ENCODE measurements at places on chromosomes 12 and 14. TPM values are rescaled to one million over a fixed set of nuclear protein-coding genes. Genes with fewer than 3 reads are reported as not detected.

TAC3 gene
- not detected for total RNA-seq

ADAMTS20 gene
- not detected for total RNA-seq

VWF gene
- not detected for total RNA-seq

CD163L1 gene
- 0.24 TPM for total RNA-seq

MGP gene
- total RNA-seq = not detected

TAS2R9 gene
- not detected for total RNA-seq

NXPH4 gene
- 0.47 TPM for total RNA-seq

DNA sequence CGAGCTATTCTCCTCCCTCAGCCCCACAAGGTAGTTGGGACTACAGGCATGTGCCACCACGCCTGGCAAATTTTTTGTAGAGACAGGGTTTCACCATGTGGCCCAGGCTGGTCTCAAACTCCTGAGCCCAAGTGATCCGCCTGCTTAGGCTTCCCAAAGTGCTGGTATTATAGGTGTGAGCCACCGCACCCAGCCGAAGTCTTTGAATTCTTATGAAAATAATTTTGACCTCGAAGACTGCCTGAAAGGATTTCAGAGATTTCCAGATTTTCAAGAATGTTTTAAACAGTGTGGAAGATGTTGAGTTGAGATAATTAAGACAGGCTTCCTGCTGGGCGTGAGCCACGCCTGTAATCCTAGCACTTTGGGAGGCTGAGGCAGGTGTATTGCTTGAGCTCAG, 5.0 kb downstream of the PSMA3 start:
- no peak for DNase-seq

- no peak for DNase-seq
Observed at GRCh38 chr14:22887260-22887989, 4.4 kb downstream of the REM2 start.

DNA sequence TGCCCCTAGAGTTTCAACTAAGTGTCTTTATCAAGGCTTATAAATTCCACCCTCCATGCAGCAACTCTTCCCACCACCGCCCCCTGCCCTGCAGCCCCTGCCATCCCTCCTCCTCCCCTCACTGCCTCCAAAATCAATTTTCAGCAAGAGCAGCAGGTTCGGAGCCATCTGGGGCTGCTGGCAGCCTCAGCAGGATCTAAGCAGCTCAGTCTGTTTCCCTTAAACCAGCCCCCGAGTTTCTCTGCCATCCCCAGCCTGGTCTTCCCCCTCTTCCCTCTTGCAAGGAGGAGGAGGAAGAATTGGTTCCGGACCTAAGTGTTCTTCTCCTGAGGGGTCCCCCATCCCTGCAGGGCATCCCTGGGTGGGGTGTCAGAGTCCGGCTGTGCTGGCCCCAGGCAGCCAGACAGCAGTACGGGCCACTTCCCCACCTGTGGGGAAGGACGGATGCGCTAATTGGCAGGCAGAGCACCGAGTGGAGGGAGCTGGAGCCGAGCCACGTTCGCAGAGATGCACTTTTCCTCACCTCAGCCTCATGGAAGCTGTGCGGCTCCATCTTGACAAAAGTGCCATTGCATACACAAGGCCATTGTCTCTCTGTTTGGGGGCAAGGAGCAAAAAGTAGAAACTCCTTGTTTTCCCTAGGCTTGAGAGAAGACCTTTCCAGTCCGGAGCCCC, 189.3 kb downstream of the KCNA5 start:
- no peak for DNase-seq

- no peak for DNase-seq
Observed at GRCh38 chr14:105978618-105979295, 452.4 kb downstream of the TMEM121 start.

- no peak for DNase-seq
Observed at GRCh38 chr12:12216349-12217017, 50.4 kb downstream of the LRP6 start.

- DNase-seq = no peak
Observed at GRCh38 chr14:65949711-65950516, 536.3 kb upstream of the CCDC196 start.

DNA sequence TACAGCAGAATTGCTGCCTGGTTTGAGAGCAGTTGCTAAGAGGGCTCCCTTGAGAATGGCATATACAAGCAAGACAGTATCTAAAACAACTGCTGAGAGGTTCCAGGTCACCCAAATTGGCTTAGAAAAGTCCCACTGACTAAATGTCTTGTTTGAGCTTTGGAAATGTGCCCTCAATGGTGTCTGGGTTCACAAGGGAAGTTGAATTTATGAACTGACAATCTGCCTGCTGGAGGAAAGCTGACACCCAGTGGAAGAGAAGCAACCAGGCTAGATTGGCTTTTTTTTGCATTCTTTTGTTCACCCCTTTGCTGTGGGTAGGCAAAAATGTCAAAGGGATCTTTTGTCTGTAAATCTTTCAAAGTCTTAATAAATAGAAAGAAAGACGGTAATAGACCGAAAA, 44.6 kb upstream of the NPFF start:
- DNase-seq = no peak

GRCh38 chr14:106840258-106840657, 1313.9 kb downstream of the TMEM121 start:
- no peak for DNase-seq

DNA sequence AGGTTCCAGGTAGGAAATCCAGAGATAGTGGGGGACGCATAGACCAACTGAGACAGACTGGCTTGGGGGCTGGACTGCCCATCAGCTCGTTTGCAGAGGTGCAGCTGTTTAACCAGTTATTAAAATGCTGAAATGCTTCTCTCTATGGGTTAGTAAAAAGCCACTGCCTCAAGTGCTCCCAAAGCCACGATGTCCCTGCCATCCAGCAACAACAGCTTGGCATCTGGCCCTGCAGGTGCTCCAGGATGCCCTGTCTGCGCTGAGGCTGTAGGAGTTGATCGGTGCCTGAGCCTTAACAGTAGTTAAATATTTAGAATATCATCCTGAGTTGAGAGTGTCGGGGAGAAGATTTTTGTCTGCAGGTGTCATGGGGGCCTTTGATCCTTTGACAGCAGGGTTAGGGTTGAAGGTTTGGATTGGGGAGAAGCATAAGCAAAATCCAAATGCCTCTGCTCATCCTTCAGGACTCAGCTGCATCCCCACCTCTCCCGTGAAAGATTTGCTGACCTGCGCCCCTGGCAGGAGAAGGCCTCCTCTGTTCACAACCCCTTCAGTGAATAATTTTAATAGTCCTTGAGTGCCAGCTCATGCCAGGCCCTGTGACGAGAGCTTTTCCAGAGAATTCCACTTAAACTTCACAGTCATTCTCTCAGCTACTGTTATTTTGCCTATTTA, 127.3 kb upstream of the PWP1 start:
- DNase-seq = no peak

GRCh38 chr12:100724071-100724470, 70.5 kb upstream of the ANO4 start:
- no peak for DNase-seq
